T-cell (primary cell): ENCODE measurements at places on chromosomes 4 and X.

GRCh38 chr4:41476310-41476885 lies 61.6 kb upstream of the LIMCH1 start:
- DNase-seq: no peak

DNA sequence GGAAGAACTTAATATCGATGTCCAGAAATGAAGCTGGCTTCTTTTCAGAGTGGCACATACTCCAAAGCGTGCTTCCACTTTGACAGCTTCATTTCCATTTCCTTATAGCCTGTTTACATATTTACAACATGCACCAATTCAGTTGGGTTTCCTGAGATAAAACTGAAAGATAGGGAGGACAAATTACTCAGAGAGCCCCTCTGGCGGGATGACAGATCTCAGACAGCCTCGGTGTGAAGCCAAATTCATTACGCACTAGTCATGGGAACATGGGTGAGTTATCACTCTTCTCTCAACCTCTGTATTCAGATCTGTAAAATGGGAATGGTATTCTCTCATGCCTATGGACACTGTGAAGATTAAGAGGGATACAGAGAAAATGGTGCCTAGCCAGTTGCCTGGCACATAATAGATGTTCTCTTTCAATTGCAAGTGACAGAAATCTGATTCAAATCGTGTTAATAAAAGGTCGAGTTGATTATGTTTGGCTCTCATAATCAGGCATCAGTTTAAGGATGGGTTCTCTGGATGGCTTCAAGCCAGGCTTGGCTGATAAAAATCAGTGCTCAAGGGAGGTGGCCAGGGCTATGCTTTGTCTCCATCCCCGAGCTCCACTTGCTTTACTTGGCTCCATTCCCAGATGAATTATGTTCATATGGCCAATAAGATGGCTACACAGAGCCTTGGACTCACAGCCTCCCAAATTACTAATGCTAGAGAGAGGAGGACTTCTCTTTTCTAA lies 132.2 kb upstream of the C1QTNF7 start:
- DNase-seq: no peak

DNA sequence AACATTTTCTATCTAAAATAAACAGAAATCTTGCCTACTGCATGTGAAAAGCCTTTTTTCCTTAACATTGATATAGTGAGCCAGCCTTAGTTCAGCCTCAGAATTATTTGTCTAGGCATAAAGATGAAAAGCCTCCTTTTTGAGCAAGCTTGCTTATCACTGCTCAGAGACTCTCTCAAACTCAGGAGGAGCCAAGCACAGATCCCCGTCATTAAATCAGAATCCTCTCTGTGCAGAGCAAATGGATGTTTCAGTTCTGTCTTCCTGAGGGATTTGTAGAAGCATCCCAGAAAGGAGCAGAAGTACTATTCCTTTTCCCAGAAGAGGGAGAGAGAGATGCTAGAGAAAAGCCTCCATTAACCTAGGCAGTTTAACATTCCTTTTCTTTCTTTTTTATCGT lies 186.9 kb upstream of the LNX1 start:
- no peak for DNase-seq

- DNase-seq: no peak
Observed at GRCh38 chrX:85004255-85004654, 578 bp downstream of the APOOL start.

DNA sequence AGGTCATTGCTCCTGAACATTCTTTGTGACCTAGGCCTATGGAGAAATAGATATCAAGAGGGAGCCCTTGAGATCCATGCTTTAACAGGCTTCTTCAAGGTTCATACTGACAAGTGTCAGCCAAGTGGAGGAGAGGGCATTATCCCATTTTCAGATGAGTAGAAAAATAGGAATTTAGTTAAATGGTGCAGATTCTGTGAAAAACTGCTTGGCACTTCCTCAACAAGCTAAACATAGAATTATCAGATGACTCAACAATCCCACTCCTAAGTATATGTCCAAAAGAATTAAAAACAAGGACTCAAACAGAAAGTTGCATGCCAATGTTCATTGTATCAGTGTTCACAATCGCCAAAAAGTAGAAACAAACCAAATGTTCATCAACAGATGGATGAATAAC lies 43.8 kb upstream of the KCNIP4 start:
- no peak for DNase-seq

- DNase-seq: no peak
Observed at GRCh38 chr4:151302432-151302831, 23.0 kb downstream of the SH3D19 start.

GRCh38 chrX:17521871-17522693 lies 147.1 kb downstream of the NHS start:
- no peak for DNase-seq

DNA sequence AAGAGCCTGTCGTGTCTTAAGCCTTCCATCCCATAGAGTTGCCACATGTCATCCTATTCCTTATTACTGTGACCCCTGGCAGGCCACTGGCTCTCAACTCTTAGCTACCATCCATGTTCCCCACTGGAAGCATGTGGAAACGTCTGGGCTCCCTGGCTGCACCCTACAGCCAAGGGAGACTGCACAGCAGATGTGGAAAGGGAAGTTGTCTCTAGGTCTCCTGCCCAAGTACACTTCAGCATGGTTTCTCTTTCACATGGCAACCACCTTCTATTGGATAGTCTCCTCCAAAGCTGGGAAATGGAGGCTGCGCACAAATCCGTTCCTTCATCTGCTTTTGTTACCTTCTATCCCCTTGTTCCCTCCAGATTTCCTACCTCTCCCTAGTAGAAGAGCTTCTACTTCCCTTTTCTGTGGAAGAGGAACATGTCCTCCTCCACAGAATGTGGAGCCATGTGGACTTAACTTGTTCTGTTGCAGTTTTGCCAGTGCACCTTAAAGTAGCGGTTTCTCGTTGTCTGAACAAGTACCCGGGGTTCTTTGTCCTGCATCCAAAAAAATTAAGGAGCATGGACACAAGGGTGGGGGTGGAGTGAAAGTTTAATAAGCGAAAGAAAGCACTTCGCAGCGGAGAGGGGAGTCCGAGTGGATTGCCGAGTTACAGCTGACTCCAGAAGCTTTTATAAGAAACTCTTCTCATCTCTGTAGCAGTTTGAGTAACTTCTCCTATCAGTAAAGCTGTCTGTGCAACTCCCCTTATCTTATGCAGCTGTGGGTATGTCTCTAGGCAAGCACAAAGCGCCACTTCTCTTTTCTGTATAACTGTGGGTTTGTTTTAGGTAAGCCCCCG lies 52.5 kb downstream of the HMGB2 start:
- DNase-seq: no peak

DNA sequence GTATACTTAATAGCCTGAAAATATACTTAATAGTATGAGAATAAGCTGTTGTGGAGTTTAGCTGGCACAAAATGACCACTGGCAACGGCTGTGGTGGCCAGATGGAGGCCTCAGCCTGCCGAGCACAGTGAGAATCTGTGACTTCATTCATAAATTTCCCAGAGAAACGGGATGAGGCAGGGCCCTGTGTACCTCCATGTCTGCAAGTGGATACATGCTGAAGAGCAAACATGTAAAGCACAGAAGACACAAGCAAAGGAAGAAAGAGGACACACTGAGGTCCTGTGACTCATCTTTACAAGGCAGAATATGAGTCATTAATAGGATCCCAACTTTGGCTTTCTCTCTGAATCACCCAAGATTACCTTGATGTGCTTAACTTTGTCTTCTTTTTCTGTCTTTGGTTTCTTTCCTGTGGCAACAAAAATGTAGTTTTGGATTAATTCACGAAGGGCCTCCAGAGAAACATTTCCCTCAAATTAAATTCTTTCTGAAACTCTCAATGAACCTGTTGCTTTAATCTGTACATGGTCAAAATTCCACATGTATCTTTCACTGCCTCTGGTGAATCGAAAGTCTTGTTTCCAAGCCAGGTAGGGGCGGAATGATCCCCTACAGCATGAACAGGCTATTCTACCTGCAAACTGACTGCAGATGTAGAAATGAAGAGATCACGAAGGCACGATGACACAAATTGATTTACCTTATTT lies 56.4 kb downstream of the IRF2 start:
- DNase-seq: peak; percentile 59

GRCh38 chr4:137700072-137700471 lies 167.8 kb upstream of the PCDH18 start:
- no peak for DNase-seq

GRCh38 chr4:7295911-7296660 lies 103.7 kb downstream of the SORCS2 start:
- no peak for DNase-seq

DNA sequence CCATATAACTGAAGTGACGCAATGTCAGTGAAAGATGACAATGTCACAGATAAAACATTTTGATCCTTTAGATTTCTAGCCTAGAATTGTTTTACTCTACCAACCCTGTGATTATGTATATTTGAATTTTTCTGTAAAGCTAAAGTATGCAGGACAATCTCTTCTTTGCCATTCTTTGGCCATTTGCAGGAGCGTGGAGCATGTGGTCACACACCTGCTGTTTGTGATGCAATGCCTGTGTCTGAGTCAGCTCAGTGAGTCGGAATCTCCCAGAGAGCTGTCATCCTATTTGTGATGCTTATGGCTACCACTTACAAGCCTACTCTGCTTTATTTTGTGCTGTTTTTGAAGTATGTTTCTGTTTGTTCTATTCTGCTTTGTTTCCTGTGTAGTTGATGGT lies 214.5 kb downstream of the NAF1 start:
- DNase-seq: no peak

DNA sequence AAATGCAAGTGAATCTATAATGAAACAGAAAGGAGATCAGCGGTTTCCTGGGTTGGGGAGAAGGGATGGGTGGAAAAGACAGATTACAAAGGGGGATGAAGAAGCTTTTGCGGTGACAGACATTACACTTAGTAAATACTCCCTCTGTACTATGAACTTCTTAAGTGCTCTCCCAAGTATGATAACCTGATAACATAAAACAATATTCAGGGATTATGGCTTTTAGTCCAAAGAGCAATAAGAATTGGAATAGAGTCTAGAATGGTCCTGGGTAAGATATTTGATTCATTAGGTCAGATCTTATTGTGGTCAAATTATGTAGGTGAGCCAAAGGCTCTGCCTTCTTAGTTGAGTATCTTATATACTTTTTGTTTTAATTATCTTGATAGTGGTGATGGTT lies 9.2 kb downstream of the LRRC66 start:
- DNase-seq: no peak

DNA sequence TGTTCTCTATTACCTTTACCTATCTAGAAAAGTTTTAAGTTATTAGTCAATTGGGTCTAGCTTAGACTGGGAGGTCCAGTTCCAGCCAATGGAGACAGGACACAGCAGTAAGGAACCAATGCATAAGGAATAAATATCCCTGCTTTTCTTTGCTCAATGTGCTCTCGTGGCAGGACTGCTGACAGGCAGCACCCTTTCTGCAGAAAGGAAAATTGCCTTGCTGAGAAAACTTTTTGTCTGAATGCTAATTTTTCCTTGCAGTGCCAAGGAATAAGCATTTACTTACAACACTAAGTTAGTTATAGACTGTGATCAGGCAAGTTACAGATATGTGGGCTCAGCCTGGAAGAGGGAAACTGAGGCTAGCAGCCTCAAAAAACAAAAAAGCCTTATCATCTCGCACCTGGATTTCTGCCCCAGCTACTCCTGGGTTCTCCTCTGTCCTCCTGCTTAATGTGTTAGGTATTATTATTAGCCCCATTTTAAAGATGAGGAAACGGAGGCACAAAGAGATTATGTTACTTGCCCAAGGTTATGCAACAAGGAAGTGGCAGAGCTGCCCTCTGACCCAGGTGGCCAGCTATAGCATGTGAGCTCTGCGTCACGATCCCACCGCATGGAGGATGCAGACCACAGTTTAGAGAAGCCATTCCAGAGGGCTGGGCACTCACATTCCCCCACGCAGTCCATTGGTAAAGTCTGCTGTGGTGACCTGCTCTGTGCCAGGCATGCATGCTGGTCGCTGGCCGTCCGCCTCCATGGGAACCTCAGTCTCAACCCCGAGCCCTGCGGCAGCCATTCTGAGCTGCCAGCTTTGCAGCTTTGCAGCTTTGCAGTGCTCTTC lies 40.5 kb upstream of the C4orf50 start:
- DNase-seq: no peak

- no peak for DNase-seq
Observed at GRCh38 chr4:155696726-155697125, 30.1 kb downstream of the GUCY1A1 start.

GRCh38 chrX:76279007-76279406 lies 106.1 kb downstream of the PBDC1 start:
- DNase-seq: peak; percentile 2

- DNase-seq: no peak
Observed at GRCh38 chrX:8138252-8138651, 32.8 kb downstream of the VCX2 start.

- no peak for DNase-seq
Observed at GRCh38 chrX:112979879-112980278, 139.2 kb upstream of the AMOT start.

- no peak for DNase-seq
Observed at GRCh38 chr4:172995704-172996103, 172.9 kb upstream of the GALNT7 start.

- DNase-seq: no peak
Observed at GRCh38 chr4:37735578-37735977, 49.4 kb upstream of the RELL1 start.

DNA sequence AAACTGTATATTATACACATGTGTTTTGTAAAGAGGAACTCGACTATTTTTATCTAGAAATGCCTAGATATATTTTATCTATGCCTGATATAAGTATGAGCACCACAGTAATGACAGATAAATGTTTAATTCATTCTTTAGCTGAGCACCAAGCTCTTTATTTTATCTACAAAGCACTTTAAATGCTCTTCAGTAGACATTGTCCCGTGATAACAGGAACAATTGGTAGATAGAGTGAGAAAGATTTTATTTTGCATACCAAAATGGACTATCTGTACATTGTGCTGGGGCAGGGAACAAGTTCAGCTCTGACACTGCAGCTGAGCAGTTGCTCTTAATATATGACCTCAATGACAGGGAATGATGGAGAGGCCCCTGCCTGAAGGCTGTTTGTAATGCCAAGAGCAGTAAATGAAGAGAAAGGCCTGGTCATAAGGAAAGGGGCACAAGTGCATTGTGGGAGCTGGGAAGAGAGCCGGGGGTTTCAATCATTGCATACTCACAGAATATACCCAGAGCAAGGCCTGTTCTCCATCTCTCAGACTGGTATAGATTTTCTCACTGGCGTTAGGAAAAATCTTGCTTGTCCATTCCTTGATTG lies 57.3 kb downstream of the SEPTIN11 start:
- DNase-seq: no peak

DNA sequence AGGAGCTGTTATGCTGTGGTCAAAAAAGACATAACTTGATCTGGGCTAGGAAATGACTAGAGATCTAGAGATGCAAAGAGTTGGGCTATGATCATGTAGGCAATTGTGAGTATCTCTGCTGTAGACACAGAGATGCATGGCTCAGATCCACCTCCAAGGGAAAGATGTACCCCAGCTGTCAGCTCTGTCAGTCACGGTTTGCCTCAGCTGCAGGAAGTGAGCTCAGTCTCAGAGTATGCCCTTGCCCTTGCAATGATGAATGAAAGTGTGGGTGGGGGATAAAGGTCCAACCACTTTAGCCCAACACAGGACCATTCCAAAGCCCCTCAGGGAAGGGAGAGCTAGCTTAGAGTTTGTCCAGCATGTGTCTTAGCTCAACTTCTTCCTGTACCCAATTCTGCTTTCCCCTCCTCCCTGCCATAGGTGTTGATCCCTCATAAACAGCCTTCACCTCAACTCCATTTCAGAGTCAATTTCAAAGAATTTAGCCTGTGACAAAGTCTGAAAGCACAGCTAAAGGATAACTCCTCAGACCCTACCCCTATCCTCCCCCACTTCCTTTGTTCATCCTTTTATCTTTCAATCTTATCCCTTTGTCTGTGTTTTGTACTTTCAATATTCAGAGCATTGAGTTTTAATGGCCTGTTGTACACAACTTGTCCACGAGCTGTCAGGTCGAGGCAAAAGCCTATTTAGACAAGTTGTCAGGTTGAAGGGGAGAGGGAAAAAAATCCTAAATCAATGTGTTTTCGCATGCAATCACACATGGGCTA lies 90.6 kb downstream of the MID1IP1 start:
- DNase-seq: no peak
